PC-9 (cell line): ENCODE measurements at places on chromosomes 7 and 10. TPM values are rescaled to one million over a fixed set of nuclear protein-coding genes. Genes with fewer than 3 reads are reported as not detected.

Gene EPHB4
- total RNA-seq, result 79.4 and 94.6 TPM in 2 replicates

Gene CAV2
- 260 and 296 TPM in 2 replicates for total RNA-seq

Gene CFAP46
- total RNA-seq, result not detected in 2 replicates

Gene FAM241B
- total RNA-seq, result 10.7 and 13.0 TPM in 2 replicates

Gene MAGI2
- total RNA-seq, result 0.92 and 1.6 TPM in 2 replicates

Gene PIP4K2A
- total RNA-seq, result 16.1 and 21.4 TPM in 2 replicates

Gene ZC3HAV1L
- total RNA-seq, result 34.2 and 34.8 TPM in 2 replicates

Gene CYP2E1
- 1.6 and 3.0 TPM in 2 replicates for total RNA-seq

Gene ATP5F1C
- 282 and 284 TPM in 2 replicates for total RNA-seq

Gene SLC13A1
- total RNA-seq, result not detected in 2 replicates

Gene FAM25C
- not detected in 2 replicates for total RNA-seq

Gene ANXA11
- 287 and 318 TPM in 2 replicates for total RNA-seq

Gene VPS37D
- 8.3 and 12.4 TPM in 2 replicates for total RNA-seq

Gene FRMD4A
- 17.8 and 18.3 TPM in 2 replicates for total RNA-seq

Gene SMC3
- 22.1 and 31.2 TPM in 2 replicates for total RNA-seq

Gene STEAP1B
- 0.35 TPM in 2 replicates for total RNA-seq

Gene GOLGA7B
- total RNA-seq, result 0.90 and 1.1 TPM in 2 replicates

Gene HOXA7
- not detected in 2 replicates for total RNA-seq

Gene C10orf67
- 1.2 and 1.3 TPM in 2 replicates for total RNA-seq

Gene HTR5A
- not detected in 2 replicates for total RNA-seq

Gene EXOC6
- total RNA-seq, result 9.3 and 12.5 TPM in 2 replicates

Gene CHAT
- total RNA-seq, result not detected in 2 replicates

Gene ZNF488
- total RNA-seq, result 11.4 and 18.1 TPM in 2 replicates

Gene PRKCQ
- 4.0 and 5.3 TPM in 2 replicates for total RNA-seq

Gene AEBP1
- 0.33 and 0.98 TPM in 2 replicates for total RNA-seq

Gene PKD1L1
- 0.07 and 0.08 TPM in 2 replicates for total RNA-seq

Gene CASTOR2
- 35.2 and 49.1 TPM in 2 replicates for total RNA-seq

Gene PNLIPRP1
- not detected in 2 replicates for total RNA-seq

Gene GIMAP8
- not detected in 2 replicates for total RNA-seq

Gene SPDYE5
- not detected in 2 replicates for total RNA-seq

Gene HELLS
- 50.8 and 64.4 TPM in 2 replicates for total RNA-seq

Gene RGS10
- total RNA-seq, result 44.5 and 46.0 TPM in 2 replicates

Gene SPDYE8
- total RNA-seq, result not detected in 2 replicates

Gene RASA4B
- 1.2 and 5.8 TPM in 2 replicates for total RNA-seq
